ENCODE measurements at places on chromosomes 4 and X.

DNA sequence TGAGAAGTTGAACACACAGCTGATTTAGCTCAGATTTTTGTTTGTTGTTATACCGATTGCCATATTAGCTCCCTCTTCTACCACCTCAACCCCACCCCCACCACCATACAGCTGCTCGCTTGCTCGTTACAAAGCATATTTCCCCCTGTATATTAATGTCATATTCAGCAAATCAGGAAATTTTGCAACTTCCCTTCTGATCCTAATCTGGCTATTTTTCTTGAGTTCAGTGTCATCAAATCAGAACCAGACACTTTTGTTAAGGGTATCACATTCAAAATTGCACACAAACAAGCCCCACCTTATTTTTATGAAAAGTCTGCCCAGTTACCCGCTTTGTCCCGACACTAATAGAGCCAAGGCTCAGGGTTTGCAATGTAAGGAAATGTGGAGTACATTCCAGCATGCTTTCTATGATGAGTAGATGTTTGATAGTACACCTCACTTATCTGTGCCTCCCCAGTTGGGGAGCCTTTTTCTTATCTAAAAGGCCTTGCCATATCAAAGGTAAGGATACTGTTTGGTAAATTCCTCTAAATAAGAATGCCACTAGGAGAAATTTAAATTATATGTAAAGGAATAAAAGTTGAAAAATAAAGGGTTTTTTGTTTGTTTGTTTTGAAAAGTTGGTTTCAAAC, 212.2 kb downstream of the CBR4 start:
- no peak for DNase-seq

DNA sequence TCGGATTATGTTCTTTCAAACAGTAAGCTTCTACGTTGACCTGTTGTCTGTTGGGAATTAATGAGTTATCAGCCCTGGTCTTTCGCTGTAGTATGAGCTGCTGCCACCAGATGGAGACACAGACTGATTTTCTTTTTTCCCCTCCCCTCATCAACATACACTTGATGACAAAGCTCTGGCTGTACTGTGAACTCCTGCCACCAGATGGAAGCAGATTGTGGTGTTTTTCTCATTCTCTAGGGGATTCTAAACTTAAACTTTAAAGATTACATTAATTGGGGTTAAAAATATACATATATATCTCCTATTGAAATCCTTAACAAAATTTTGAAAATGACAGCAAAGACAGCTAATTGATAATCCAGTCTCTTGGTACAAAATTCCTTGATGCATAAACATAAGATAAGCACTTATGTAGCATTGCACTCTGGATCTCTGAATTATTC, 44.8 kb downstream of the SMS start:
- peak; percentile 66 for DNase-seq

GRCh38 chrX:132169554-132169953, 41.7 kb upstream of the FRMD7 start:
- DNase-seq = no peak

DNA sequence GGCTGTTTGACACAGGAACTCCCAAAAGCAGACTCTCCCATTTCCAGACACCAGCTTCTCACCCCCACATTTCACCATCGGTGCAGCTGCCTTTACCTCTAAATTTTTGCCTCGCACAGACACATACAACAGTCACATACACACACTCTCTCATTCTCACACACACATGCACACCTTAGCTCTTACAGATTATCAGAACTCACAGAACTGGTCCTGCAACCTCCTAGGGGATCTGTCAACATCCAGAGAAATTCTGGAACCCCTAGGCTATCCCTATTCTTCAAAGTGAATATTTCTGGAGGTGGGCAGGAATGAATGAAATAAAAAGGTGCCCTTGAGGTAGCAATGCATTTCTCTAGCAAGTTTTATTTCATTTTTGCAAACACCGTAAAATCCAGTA, 4.1 kb downstream of the HS6ST2 start:
- no peak for DNase-seq

GRCh38 chr4:132076829-132077228, 1072.3 kb upstream of the PCDH10 start:
- DNase-seq = no peak

DNA sequence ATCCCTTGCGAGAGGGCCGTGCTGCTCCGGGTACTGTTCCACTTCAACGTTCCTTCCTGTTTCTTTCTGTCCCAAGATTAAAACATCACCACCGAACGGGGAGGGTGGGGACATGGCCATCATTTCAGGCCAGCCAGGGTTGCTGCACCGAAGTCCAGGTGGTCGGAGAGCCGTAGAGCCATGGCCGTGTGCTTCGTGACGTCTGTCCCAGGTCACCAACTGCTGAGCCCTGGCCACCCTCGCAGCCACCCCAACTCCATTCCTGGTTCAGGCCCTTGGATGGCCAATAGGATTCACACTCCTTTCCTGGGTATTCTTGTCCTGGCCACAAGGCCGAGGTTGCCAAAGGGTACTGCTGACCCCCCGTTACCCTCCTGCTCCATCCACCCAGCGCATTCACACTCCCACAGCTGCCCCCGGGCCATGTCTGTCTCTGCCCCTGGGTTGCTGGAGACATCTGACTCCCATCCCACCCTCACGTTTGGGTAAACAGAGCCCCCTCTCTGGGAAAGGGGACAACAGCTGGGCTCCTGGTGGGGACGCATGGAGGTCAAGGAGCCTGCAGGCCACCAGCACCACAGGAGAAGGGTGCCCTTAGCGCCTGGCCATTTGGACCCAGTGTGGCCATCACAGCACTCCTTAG, 103.2 kb downstream of the HMX1 start:
- no peak for DNase-seq

DNA sequence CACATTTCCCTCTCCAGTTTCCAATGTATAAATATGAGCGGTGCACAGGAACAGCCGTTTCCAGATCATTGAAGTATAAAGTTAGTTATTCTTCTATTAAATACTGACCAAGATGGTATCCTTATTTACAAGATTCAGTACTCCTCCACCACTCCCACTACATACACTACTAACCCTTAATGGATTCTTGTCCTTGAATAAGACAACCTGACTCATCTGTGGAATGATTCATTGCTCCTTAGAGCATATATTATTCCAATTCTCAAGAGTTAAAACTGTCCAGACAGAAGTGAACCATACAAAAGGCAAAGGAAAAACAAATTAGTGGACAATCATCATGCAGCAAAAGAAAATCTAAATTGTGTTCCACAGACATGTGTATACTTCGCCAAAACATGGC, 373.3 kb downstream of the IDS start:
- no peak for DNase-seq

DNA sequence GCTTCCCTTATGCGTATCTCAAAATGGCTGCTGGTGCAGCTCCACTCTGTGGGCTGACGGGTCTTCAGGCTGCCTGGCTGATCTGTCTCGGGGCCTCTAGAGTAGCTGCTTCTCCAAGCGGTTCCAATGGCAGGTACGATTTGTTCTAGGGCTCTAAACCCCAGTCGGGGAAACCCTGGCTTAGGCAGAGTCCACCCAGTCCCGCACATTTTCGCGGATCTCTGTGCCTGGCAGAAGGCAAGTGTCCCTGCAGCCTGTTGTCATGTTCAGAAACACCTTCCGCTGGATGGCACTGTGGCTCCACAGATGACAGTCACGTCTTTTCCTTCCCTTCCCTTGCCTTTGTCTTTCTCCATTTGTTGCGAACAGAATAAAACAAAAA, 54.4 kb downstream of the NBDY start:
- DNase-seq = no peak

GRCh38 chrX:70452143-70452733, 7.6 kb downstream of the DLG3 start:
- peak; percentile 64 for DNase-seq

- DNase-seq = peak; percentile 28
Measured at GRCh38 chr4:1500231-1500965, 94.2 kb upstream of the NKX1-1 start.

GRCh38 chrX:17377795-17378194, 2.8 kb downstream of the NHS start:
- no peak for DNase-seq

DNA sequence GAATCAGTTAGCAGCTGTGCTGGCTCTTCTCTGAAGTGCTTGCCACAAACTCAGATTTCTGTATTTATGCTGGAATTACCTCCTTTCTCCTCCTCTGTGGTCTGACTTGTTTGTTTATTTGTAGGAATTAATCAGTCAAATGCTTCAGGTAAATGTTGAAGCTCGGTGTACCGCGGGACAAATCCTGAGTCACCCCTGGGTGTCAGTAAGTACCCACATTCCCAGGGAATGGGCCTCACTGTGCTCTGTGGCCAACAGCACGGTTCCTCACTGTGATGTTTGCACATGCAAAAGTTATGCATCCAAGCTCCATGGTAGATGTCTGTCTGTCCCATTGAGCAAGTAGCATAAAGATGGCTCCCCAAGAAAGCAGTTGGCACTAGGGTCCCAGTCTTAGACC, 169.9 kb downstream of the DCLK2 start:
- DNase-seq = no peak

- DNase-seq = no peak
Measured at GRCh38 chr4:18389115-18389514, 367.6 kb upstream of the LCORL start.

DNA sequence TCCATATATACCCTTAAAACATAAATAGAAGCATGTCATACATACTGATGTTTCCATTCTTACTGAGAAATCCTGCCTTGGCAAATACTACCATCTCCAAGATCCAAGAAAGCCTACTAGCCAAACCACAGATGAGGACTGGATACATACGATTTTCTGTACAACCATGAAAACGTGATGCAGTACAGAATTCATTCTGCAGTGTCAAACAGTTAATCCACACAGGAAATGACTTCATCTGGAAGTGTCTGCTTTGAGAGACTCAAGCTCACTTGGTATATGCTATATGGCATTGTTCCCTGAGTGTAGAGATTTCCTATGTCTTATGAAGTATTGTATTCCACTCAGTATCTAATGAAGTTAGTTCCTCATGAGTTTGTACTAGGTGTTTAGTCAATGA, 94.3 kb downstream of the CT47B1 start:
- DNase-seq = no peak

GRCh38 chrX:155819966-155820491, 61.1 kb upstream of the VAMP7 start:
- peak; percentile 62 for DNase-seq

GRCh38 chrX:111868726-111869638, 7.0 kb upstream of the TRPC5OS start:
- DNase-seq = no peak

- DNase-seq = no peak
Measured at GRCh38 chr4:183770906-183771305, 111.8 kb downstream of the TRAPPC11 start.

DNA sequence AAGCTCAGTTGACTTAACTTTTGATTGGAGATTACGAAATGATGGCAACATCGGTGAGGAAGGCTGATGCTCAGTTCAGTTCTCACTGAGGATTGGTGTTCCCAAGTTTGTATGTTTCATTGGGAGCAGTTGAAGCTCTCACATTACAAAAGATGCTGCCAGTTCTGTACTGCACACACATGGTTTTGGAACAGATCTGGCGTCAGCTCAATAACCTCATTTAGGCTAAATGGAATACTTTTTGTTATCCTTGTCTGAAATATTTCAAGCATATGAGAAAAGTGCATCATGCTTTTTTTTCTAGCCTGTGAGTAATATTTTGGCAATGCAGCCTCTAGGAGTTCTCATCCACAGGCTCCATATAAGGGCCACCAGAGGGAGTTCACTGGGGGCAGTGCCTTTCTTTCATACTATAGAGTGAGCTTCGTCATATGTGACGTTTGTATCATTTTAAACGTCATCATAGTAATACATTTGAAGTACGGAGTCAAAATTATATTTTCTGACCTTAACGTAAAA, 4.1 kb downstream of the ENPEP start:
- DNase-seq = no peak

DNA sequence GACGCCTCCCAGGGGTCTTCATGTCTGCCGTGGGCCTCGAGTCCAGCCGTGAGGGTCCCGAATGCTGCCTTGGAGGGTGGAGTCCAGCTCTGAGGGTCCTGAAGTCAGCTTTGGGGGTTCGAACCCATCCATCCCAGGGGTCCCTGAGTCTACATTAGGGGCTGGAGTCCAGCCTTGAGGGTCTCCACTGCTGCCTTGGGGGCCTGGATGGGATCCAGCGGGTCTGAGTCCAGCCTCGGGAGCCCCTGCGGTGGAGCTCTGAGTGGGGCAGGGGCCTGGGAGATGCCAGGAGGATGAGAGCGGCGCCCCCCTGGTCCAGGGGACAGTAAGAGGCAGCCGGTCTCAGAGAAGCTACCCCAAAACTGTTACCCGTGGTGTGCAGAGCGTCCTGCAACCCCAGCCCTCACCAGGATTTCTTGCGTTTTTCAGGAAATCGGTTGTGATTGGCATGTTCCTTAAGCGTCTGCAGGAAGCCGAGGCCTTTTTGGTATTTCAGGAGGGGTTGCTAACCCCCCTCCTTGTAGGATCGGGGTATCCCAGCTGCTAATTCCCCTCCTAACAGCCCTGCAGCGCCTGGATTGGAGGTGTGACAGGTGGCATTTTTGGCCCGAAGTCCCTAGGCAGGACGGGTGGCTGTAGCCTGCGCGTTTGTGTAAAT, 1.7 kb upstream of the GTPBP6 start:
- no peak for DNase-seq

DNA sequence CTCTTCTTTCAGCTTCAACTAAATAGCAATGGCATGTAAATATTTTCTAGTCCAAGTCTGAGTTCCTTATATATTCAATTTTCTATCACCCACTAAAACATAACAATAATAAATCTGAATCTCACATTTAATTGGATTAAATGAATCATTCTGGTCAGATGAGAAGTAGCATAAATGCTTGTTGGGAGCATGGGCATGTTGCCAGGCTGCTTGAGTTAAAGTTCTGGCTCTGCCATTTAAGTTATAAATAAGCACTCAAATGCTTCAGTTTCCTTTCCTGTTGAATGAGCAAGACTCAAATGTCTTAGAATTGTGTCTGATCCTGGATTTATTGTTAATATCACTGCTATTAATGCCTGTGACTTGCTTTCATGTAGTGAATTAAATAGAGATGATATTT, 496.3 kb downstream of the STPG2 start:
- DNase-seq = no peak

GRCh38 chrX:10512258-10512657, 108.1 kb downstream of the MID1 start:
- no peak for DNase-seq

DNA sequence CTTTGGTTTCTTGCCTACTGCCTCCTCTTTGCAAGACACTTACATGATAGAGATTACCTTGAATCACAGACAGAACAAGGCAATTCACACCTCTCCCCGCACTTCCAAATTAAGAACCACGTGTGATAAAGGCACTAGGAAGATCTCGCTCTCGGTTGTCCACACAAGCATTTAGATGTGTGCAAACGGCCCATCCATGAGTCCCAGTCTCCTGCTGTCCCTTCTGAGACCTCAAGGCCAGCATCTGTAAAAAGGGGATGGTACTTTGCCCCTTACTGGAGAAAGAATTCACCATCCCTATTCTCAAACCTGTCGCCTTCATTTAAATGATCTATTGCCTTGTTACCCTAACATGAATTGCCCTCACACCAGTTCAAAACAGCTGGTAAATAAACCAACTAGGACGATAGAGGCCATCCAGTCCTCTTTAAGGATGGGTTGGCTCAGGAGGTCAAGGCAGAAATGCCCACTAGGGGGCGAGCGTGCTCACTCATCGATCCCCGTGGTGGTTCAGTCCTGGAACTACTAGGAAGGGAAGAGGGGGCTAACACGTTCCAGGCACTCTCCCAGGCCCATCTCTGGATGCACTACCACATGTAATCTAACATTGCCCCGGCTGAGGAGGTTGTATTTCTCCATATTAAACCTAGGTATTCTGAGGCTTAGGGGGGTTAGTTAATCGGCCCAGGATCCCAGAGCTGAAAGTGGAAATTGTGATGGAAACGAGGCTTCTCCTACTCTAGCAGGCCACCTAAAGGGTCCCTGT, 95.8 kb downstream of the DHX15 start:
- peak; percentile 84 for DNase-seq

Measured in D341Med (cell line).